ENCODE measurements at places on chromosomes 7 and 10.

GRCh38 chr10:662686-663465 is 26.6 kb downstream of the DIP2C start:
- no peak for DNase-seq

DNA sequence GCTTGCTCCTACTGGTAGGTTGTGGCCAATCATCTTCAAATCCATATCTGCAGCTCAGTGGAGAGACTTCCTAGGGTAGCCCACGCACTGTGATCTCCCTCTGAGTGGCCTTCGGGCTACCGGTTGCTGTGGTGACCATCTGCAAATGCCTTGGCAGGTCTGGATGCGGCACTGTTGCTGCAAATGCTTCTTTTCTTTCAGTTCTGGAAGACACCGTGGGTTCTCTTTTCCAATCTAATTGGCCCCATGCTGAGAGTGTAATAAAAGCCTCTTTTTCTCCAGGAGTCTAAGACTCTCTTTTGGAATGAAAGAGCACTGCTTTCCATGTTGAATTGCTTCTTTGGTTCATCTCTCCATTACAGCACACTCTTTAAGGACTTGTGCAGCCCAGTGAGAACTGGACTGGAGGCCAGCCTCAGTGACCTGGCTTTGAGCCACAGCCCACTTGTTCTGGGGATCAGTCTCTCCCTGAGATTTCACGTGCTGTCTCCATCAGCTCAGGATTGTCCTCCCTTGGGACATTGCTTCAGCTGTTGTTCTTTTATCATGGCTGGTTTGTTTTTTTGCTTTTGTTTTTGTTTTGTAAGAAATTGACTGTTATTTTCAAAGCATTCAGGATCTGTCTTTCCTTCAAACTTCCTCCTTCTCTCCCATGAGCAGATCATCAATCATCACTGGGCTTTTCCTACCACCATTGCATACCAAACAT is 286.6 kb downstream of the BMPER start:
- DNase-seq, result no peak

- no peak for DNase-seq
These were observed 1052.6 kb downstream of the REEP3 start for GRCh38 chr10:64573623-64574325.

DNA sequence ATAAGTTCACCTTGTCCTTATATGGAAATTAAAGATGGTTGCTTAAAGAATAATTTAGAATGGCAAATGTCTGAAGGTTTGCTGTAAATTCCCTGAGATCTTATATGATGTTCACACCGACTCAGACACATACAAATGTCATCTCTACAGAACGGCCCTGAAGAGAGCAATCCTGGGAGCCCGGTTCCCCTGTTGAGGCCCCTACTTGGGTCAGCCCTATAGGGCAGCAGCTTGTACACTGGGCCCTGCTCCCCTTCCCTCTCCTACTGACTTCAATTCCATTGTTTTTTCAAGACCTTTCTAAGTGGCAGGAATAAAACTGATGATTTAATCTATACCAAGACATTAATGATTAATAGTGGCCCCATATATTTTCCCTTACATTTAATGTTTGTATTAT is 813.3 kb upstream of the C7orf33 start:
- no peak for DNase-seq

DNA sequence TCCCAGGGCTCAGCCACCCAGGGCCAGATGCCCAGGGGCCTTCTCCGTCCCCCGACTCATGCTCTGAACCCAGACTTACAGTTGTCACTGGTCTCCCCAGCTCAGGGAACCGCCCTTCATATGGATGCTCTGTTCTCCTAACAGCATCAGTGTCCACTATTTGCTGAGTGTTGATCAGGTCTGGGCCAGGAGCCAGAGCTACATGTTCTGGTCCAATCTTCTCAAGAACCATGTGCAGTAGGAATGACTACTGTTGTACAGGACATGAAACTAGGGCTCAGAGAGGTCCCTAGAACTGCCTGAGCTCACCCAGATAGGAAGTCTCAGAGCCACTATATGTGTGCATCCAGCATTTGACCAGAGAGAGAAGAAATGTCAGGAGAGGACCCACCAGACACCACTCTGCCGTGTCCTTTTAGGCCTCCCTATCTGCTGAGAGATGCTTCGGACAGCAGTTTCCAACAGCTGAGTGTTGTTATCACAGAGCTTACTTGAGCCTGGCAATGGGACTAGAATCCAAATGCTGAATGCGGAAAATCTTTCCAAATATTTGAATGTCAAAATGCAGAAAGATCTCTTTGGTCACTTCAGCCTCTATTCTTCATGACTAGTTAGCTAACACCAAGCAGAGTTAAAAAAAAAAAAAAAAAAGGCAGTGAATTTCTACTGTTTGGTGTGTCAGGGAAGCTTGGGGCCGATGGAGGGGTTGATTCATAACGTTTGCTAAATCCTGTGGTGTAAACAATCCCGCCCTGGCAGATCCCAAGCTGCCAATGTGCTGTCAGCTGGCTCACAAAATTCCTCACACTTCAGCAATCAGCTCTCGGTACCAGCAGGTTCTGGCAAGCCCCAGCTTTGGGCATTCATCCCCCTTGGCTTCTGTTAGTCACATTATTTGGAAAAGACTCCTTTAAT is 246.1 kb downstream of the TNS3 start:
- DNase-seq, result no peak

DNA sequence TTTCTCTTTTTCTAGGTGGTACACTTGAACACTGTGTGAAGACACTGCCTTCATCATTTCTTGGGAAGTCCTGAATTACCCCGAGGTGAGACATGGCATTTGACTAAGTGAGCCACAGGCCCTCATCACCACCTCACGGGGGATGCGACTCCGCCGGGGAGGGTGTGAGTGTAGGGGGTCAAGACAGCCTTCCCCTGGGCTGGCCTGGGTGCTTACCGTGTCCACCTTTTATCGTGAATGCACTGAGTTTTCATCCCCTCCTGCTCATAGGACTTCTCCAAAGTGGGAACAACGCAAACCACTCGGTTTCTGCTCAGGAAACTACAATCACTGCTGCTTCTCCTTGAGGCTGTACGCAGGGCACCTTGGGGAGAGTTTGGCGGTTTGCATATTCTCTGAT is 176.9 kb downstream of the SH2D4B start:
- no peak for DNase-seq

GRCh38 chr10:87931836-87932230 is 68.4 kb downstream of the PTEN start:
- DNase-seq, result no peak

Measured in A549 (cell line).